HCT116 (cell line): ENCODE measurements at places on chromosomes 5 and 9. TPM values are rescaled to one million over a fixed set of nuclear protein-coding genes. Genes with fewer than 3 reads are reported as not detected.
A peak's percentile ranks its signal among the peaks of the same experiment; 100 is the strongest.

DNA sequence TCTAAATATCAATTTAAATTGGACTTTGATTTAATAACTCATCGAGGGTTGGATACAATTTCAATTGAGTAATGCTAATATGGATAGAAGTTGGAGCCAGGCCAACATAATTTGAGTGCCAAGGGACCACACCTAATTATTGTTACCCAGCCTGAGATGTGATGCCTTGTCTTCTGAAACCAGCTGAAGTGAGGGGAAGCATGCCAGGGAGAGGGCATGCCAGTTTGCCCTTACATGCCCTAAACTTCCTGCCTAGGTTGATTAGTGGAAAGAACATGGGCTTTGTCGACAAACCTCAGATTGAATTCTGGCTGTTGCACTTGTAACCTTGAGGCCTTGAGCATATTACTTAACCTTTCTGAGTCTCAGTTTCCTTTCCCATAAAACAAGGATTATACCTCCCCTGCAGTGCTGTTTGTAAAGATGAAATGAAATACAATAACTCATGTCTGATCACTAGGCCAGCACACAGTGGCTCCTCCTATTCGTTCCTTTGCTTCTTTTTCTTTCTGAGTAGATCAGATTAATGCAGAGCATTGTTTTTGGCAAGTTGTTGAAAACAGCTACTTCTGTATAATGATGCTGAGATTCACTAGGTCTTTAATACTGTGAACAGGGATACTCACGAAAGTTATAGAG lies 412.8 kb downstream of the TLE4 start:
- H3K27me3 ChIP-seq = no peaks in the 10 kb centered on the region
- no peak overlapping the region for H3K27ac ChIP-seq
- H3K36me3 ChIP-seq = no peaks in the 10 kb centered on the region
- H3K4me1 ChIP-seq = no peaks in the 10 kb centered on the region

GRCh38 chr5:155540000-155540595 lies 526.5 kb downstream of the KIF4B start:
- no peaks in the 10 kb centered on the region for H3K4me1 ChIP-seq
- no peaks in the 10 kb centered on the region for H3K36me3 ChIP-seq
- no peaks in the 10 kb centered on the region for H3K27me3 ChIP-seq

DNA sequence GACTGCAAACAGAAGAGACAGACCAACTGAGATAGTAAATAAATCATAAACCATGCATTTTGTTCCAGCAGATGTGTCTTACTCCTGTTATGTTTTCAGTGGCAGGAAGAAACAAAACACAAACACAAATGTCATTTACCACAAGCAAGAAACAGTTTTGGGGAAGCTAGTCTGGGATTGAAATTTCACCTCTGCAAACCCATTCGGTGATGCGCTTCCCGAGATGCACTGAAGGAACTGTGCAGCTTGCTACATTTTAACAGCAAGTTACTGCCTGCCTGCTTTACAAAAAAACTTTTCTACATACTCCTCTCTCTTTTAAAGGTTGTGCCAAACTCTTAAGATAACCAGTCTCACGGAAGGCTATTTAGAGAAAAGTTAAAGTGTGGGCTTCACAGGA lies 3.2 kb downstream of the MACROH2A1 start:
- no peak overlapping the region for H3K4me3 ChIP-seq
- no peak for DNase-seq
- no peaks in the 10 kb centered on the region for H3K27me3 ChIP-seq
- H3K4me1 ChIP-seq = peaks cover 29% of the 10 kb centered on the region
- H3K36me3 ChIP-seq = peaks cover 17% of the 10 kb centered on the region; the same call in 1 of the 2 replicates

GRCh38 chr9:89247431-89248353 lies 63.3 kb upstream of the CKS2 start:
- H3K4me1 ChIP-seq = 0 out of 2 replicates have a peak, but pooled peaks cover 3% of the 10 kb centered on the region
- H3K36me3 ChIP-seq = no peaks in the 10 kb centered on the region
- DNase-seq = no peak
- H3K27ac ChIP-seq = no peak overlapping the region

GRCh38 chr5:118883362-118883761 lies 105.0 kb downstream of the DTWD2 start:
- H3K27me3 ChIP-seq = no peaks in the 10 kb centered on the region
- no peak for DNase-seq
- H3K4me1 ChIP-seq = no peaks in the 10 kb centered on the region
- no peak overlapping the region for H3K4me3 ChIP-seq
- no peak overlapping the region for H3K27ac ChIP-seq

DNA sequence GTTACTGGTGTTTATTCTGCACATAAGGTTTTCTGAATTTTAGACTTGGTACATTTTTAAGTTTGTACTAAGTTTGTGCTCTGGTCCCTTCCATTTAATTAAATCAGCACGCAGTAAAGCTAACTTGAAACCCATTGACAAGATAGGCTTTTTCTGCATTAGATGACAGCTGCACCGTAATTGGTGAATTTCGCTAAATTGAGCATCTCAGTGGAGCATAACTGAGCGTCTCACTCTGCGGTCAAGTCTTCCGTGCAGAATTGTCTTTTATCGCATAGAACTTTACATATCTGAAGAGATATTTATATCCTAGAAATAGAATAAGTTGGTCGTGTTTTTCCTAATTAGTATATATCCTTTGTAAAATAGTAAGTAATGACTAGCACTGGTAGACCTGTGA lies 4.1 kb downstream of the SUB1 start:
- no peak for DNase-seq
- no peak overlapping the region for H3K27ac ChIP-seq
- H3K4me3 ChIP-seq = no peak overlapping the region

DNA sequence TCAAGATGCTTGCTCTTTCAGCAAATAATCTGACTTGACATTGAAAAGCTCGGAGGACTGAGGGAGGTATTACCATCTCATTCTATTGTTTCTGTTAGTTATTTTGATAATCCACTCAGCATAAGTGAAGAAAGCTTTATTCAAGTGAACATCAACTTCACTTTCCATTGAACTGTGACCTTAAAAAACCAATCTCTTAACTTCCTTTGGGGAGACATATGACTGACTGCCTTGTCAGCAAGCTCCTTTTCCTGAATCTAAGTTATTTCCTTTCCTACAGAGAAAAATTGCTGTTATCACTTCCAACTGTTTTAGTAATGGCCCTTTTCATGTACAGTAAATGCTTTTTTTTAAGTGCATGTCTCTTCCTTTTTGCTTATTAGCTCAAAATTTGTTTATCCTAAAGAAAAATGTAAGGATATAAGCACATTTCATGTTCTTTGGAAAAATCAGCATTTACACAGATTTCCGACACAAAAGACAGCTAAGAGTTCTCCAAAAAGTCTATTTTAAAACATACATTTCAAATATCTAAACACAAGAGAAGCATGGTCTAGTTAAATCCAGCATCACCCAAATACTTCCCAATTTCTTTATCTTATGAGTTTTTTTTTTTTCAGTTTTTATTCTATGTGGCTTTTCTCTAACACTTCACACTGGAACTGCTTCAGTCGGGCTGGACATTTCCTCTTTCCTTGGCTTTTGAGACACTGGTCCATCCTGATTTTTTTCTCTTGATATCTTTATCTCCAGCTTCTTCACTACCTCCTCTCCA lies 117.9 kb upstream of the DAB2 start:
- H3K27ac ChIP-seq = no peak overlapping the region
- no peak for DNase-seq
- H3K27me3 ChIP-seq = peaks cover 4% of the 10 kb centered on the region; the same call in 1 of the 2 replicates
- no peak overlapping the region for H3K4me3 ChIP-seq
- 0 out of 2 replicates have a peak, but pooled peaks cover 4% of the 10 kb centered on the region for H3K4me1 ChIP-seq
- no peaks in the 10 kb centered on the region for H3K36me3 ChIP-seq

DNA sequence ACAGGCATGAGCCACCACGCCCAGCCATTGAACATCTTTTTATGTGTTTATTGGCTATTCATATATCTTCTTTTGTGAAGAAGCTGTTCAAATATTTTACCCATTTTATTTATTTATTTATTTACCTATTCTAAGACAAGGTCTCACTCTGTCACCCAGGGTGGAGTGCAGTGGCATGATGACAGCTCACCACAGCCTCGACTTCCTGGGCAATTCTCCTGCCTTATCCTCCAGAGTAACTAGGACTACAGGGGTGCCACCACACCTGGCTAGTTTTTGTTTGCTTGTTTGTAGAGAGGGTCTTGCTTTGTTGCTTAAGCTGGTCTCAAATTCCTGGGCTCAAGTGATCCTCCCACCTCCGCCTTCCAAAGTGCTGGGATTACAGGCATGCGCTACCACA lies 33.5 kb downstream of the NAIF1 start:
- H3K36me3 ChIP-seq = no peaks in the 10 kb centered on the region
- no peaks in the 10 kb centered on the region for H3K27me3 ChIP-seq
- no peak for DNase-seq
- H3K27ac ChIP-seq = no peak overlapping the region
- no peak overlapping the region for H3K4me3 ChIP-seq

DNA sequence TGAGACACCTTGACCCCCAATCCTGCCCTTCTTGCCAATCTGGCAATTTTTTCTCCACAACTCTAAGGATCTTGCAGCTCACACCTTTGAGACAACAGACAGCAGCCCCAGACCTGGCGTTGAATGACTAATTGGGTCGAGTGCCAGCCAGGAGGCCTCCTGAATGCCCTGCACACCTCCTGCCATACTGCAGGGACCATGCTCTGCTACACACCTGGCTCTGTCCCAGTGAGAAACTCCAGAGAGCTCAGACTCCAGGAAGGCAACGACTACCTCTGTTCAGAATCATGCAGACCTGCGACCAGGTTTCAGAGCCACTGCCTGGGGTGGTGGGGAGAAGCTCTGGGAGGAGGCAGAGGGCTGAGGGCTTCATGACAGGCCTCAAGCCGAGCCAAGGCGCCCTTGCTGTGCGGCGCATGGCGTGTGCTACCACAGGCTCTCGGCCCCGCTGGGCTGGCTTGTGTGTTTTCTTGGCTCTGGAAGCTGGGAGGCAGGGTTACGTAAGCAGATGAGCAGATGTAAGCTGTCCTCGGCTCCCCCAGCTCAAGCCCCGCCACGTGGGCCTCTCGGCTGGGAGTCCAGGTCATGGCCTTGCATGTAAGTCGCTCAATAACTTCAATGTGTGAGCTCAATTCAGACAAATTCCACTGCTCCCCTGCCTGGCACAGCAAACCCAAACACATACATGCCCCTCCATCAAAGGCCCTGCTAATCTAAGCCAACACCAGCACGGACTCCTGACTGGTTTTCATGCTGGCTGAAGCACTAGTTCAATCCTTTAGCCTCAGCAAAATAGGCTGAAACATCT lies 27.5 kb downstream of the B4GALT1 start:
- H3K27ac ChIP-seq = no peak overlapping the region; the same call in 1 of the 2 replicates
- peaks cover 19% of the 10 kb centered on the region; the same call in 1 of the 2 replicates for H3K4me1 ChIP-seq
- no peak for DNase-seq
- H3K36me3 ChIP-seq = no peaks in the 10 kb centered on the region

- H3K36me3 ChIP-seq = no peaks in the 10 kb centered on the region
- no peak for DNase-seq
- no peak overlapping the region for H3K4me3 ChIP-seq
- peaks cover 33% of the 10 kb centered on the region for H3K27me3 ChIP-seq
Measured at GRCh38 chr9:127388856-127389238, 8.1 kb upstream of the SLC2A8 start.

- peaks cover 7% of the 10 kb centered on the region; the same call in 1 of the 2 replicates for H3K36me3 ChIP-seq
- no peak overlapping the region for H3K4me3 ChIP-seq
- DNase-seq = no peak
- no peaks in the 10 kb centered on the region for H3K4me1 ChIP-seq
- H3K27me3 ChIP-seq = no peaks in the 10 kb centered on the region
Measured at GRCh38 chr5:131491749-131492148, 143.3 kb downstream of the RAPGEF6 start.

GRCh38 chr5:13976867-13977830 lies 32.7 kb upstream of the DNAH5 start:
- no peak overlapping the region for H3K4me3 ChIP-seq
- H3K27me3 ChIP-seq = 0 out of 2 replicates have a peak, but pooled peaks cover 10% of the 10 kb centered on the region
- no peaks in the 10 kb centered on the region for H3K4me1 ChIP-seq
- DNase-seq = peak; percentile 26
- H3K27ac ChIP-seq = no peak overlapping the region

GRCh38 chr5:120007598-120007997 lies 378.2 kb downstream of the FAM170A start:
- H3K4me3 ChIP-seq = no peak overlapping the region
- H3K4me1 ChIP-seq = no peaks in the 10 kb centered on the region
- H3K27me3 ChIP-seq = no peaks in the 10 kb centered on the region
- DNase-seq = no peak
- H3K27ac ChIP-seq = no peak overlapping the region

DNA sequence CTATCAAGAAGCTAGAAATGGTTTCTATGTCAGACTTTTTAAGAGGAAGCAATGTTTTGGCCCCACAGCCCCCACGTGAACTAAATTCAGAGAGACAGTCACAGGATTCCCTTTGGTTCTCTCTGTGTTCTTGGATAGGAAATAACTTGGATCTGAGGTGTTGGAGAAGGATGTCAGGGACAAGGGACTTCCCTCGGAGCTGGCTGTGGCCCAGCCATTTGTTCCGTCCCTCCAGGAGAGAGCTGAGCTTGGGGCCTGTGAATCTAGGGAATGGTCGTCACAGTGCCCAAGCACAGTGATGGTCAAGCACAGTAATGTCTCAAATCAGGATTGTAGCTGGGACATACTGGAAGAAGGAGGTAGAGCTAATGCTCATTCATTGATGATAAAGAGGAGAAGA lies 2.0 kb downstream of the C7 start:
- no peaks in the 10 kb centered on the region for H3K36me3 ChIP-seq
- H3K4me1 ChIP-seq = no peaks in the 10 kb centered on the region
- H3K27ac ChIP-seq = no peak overlapping the region
- H3K4me3 ChIP-seq = no peak overlapping the region
- DNase-seq = no peak

DNA sequence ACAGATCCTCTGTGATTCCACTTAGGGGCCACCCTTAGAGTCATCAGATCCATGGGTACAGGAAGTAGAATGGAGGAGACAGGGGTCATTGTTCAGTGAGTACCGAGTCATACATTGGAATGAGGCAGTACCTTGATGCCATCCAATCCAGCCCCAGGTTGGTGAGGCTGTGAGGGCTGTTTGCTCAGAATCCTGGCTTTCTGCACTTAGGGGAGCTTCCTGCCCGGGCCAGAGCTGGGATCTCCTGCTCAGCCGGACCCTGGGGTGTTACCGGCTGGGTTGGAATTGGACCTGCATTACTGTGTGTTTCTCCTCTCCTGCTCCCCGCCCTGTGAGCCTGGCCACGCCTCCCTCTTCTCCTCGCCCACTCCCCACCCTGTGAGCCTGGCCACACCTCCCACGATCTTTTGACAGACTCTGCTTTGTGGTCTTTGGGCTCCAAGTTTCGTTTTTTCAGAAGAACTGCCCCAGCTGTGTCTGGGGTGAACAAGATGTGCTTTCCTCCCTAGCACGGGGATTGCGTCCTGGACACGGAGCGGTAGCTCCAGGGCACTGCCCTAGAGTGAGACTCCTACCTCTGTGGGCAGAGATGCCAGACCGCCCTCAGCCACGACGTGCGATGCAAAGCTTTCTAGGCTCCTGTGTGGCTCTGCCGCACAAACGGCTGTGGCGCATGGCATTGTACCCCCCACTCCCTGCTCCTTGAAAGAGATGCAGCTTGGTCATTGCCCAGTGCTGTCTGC lies 15.4 kb downstream of the TRAF2 start:
- H3K36me3 ChIP-seq = peaks cover 39% of the 10 kb centered on the region; the same call in 1 of the 2 replicates
- H3K4me1 ChIP-seq = peaks cover 23% of the 10 kb centered on the region
- peak overlapping the region; percentile 42 for H3K27ac ChIP-seq
- H3K4me3 ChIP-seq = no peak overlapping the region
- no peaks in the 10 kb centered on the region for H3K27me3 ChIP-seq

The C9orf50 gene
- total RNA-seq = not detected

The TPPP gene
- total RNA-seq = 3.9 TPM

The ENTREP1 gene
- total RNA-seq = 1.1 TPM

The KIAA0825 gene
- 1.4 TPM for total RNA-seq

The SFXN1 gene
- 145 TPM for total RNA-seq

The GGTA1 gene
- total RNA-seq = not detected

The CBY3 gene
- total RNA-seq = not detected

The PCA3 gene
- total RNA-seq = not detected

The SLC34A1 gene
- total RNA-seq = not detected
